ENCODE measurements at places on chromosomes 12 and 14.

DNA sequence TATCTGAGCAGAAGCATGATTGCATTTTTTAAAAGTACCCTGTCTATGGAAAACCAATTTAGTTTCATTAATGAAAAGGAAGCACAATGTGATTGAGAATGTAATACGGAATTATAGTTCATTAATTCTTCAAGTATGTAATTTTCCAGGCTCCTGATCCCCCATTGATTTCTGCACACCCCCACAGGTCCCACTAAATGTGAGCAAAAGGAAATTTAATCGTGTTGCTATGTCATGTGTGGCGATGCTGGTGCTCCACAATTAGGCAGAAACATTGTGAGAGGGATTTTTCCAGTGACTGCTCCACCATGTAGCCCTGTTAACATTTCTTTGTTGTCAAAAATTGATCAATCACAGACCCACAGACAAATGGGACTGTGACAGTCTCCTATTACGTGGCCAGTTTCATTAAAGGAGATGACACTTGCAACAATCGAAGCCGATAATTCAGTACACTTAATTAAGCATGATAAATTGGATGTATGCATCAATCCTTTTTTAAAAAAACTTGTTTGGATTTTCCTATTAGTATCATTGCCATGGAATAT, 306.0 kb downstream of the NELL2 start:
- no peaks in the 10 kb centered on the region for H3K27me3 ChIP-seq
- no peak overlapping the region for H3K27ac ChIP-seq
- no peak overlapping the region for H3K4me3 ChIP-seq
- H3K36me3 ChIP-seq: no peaks in the 10 kb centered on the region

DNA sequence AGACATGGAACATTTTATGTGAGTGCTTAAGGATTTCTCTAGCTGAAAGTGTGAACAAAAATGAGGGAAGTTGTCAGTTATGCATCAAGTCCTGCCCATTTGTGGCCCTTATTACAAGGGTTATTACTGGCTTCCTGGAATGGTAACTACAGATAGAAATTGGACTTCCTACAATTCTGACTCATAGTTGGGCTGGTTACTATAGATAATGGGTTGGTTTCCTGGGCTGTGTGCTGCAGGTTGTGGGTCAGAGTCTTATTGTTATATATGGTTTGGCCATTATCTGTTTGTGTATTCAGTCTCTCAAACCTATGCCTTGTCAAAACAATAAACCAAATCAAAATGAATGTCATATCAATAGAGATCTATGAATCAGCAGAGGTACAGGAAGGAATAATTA, 313.7 kb downstream of the ADAMTS20 start:
- no peak overlapping the region for H3K27ac ChIP-seq
- peaks cover 7% of the 10 kb centered on the region for H3K4me1 ChIP-seq
- DNase-seq: no peak
- no peaks in the 10 kb centered on the region for H3K36me3 ChIP-seq

GRCh38 chr12:25146686-25147085, 48.3 kb downstream of the DNAI7 start:
- no peaks in the 10 kb centered on the region for H3K27me3 ChIP-seq
- H3K4me3 ChIP-seq: no peak overlapping the region
- H3K27ac ChIP-seq: no peak overlapping the region
- H3K36me3 ChIP-seq: no peaks in the 10 kb centered on the region
- no peak for DNase-seq

DNA sequence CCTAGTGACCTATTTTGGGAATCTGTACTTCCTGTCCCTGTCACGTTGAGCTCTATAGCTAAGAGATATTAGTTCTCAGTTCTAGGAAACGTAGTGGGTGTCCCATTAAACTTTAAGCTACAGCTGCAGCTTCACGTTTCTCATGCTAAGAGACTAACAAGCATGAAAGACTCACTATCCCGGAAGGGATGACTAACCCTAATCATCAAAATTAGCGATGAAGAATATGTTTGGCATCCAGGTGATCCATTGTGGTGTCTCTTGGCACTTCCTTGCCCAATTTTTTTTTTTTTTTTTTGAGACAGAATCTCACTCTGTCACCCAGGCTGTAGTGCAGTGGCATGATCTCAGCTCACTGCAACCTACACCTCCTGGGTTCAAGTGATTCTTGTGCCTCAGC, 11.0 kb upstream of the LALBA start:
- H3K27ac ChIP-seq: no peak overlapping the region
- peaks cover 7% of the 10 kb centered on the region for H3K27me3 ChIP-seq
- H3K36me3 ChIP-seq: no peaks in the 10 kb centered on the region
- DNase-seq: no peak
- no peaks in the 10 kb centered on the region for H3K4me1 ChIP-seq
- no peak overlapping the region for H3K4me3 ChIP-seq

DNA sequence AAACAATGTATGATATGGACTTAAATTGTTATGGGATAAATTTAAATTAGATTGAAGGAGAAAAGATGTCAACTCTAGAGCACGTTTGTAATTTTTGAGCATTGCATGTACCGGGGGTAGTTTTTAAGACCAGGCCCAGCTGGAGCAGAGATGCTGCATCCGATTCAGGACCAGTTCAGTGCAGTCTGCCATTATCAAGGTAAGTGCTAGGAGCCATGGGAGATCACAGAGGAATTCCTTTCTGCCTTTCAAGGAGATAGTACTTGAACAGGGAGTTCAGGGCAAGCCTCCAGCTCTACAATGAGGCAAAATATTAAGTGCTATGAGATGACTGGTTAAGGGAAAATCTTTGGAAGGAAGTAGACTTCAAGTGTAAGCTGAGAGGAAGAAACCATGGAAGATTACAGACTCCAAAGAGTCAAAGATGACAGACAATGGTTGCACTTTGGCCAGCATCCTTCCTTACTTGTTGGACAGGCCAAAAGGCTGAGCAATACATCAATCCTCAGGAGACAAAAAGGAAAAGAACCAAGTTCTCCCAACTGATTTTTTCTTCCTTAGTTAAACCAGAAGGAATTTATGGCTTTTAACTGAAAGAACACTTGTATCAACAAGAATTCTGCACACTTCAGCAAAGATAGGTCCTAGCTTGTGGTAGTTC, 113.2 kb upstream of the HIF1A start:
- H3K4me3 ChIP-seq: no peak overlapping the region
- no peaks in the 10 kb centered on the region for H3K36me3 ChIP-seq
- H3K4me1 ChIP-seq: peaks cover 10% of the 10 kb centered on the region
- no peak for DNase-seq
- no peak overlapping the region for H3K27ac ChIP-seq

Data from stimulated activated naive B cell treated with anti-CD40 and anti-IgM and Interleukin-4, amounts not matched to agents 10 μg/mL and 1 μg/mL and 100 μg/mL, for 72 hours (primary cell).